ENCODE measurements at places on chromosomes 2 and 18.

GRCh38 chr2:85330839-85331636 is 3.2 kb upstream of the TGOLN2 start:
- DNase-seq: no peak

GRCh38 chr2:66547887-66548286 is 113.0 kb downstream of the MEIS1 start:
- DNase-seq: no peak

DNA sequence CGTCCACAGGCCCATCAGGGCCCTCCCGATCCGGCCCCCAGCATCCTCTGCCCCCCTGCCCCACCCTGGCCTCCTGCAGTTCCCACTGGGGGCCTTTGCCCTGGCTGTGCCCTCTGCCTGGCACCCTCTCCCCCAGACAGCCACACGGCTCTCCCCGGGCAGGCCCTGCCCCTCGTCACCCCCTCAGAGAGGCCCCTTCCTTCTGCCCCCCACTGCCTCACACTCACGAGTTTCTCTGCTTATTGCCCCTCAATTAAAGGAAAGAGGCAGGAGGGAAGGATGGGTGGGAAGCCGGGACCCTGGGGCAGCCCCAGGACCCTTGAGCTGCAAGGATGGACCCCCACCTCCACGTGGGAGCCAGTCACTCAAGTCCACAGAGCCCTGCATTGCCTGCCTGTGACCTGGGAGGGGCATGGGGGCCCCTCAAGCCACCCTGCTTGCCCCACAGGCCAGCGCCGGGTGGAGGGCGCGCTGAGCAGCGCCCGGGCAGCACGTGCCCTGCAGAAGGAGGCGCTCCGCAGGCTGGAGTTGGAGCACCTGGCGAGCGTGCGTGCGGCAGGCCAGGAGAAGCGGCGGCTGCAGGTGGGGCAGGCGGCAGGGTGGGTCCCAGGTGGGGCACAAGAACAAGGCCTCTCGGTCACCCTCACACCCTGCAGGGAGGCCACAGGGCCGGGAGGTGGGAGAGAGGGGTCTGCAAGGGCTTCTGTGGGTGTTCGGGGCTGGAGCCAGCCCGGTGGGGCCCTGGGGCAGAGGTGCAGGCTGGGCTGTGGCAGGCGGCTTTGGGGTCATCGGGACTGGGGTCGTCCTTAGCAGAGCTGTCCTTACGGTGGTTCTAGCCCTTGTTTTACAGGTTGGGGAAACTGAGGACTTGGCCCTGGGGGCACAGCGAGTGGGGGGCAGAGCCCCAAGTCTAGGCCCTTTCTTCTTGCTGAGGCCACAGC is 30.5 kb upstream of the SNED1 start:
- no peak for DNase-seq

DNA sequence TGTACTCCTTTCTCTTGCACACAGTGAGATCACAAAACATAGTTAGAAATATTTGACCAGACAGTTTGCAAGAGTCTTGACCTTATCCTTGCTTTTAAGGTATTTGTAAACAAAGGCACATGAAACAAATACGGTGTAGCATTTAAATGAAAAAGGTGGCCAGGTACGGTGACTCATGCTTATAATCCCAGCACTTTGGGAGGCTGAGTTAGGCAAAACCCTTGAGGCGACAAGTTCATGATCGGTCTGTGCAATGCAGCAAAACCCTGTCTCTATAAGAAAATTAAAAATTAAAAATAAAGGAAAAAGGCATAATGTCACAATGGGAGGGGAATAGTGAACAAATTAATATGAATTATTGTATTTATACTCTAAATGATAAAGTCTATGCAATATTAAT is 109.5 kb upstream of the PIK3C3 start:
- DNase-seq: no peak

GRCh38 chr2:152582081-152582480 is 135.2 kb downstream of the PRPF40A start:
- DNase-seq: no peak

GRCh38 chr2:222879604-222879933 is 18.7 kb downstream of the ACSL3 start:
- no peak for DNase-seq

DNA sequence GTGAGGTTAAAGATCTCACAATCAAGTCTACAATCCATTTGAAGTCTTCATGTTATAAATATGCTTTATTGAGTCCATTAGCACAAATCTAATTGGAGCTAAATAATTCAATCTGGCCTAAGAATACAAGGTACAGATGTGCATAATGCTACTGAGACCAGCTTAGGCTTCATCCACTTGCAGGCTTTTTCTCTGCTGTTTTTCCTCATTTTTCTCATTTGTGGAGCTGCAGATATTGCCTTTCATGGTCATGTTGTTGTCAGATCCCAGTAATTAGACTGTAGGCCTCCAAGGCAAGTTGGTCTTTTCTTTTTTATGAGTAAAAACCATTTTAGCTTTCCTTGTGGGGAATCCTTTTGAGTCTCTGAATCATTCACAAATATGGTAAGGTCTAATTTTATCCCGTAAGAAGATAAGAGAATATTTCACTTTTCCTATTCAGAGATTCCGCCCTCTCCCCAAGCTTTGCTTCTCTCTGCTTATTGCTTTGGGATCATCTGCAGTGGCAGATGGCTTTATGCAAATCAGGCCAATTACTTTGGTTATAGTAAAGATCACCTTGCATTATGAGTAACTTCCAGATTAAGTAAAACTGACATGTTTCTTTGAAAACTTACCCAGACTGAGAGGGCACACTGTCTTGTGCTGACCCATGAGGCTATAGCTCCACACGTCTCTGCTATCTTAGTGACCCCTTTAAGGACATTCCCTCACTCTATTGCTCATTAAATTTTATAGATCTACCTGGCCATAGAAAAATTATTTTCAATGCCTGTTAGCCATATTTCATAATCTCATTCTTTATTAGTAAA is 80.9 kb downstream of the MGAT5 start:
- DNase-seq: no peak

GRCh38 chr2:224008702-224009261 is 30.3 kb downstream of the SERPINE2 start:
- no peak for DNase-seq

- DNase-seq: no peak
Measured at GRCh38 chr2:193966590-193966989, 1690.4 kb upstream of the SLC39A10 start.

DNA sequence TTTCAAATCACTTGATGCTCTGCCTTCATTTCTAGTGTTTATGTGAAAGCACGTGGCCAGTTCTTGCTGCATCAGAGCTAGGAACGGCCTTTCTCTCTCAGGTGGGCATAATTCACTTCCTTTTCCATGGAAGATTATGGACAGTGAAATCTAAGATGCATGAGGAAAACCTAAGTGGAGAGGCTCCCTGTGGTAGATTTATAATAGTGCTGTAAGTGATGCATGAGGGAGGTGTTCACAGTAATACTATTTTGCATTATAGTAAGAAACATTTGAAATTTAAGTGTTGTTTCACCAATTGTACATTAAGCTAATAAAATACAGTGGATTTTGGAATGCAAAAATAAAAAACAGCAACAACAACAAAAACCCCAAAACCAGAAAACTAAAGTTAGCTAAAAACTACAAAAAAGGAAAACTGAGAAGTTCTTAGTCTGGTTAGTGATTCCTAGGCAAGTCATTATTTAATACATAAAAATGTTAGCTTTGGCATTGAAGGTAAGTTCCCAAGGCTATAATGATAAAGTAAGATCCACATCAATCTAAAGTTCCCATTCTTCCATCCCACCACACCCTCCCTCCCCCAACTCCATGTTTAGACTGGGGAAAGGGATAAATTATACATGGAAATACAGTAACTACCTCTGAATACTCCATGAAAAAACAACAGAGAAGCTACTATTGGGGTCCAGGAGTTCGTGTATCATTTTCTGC is 153.9 kb downstream of the NAPG start:
- no peak for DNase-seq
